ENCODE measurements at places on chromosomes 1 and 21.

DNA sequence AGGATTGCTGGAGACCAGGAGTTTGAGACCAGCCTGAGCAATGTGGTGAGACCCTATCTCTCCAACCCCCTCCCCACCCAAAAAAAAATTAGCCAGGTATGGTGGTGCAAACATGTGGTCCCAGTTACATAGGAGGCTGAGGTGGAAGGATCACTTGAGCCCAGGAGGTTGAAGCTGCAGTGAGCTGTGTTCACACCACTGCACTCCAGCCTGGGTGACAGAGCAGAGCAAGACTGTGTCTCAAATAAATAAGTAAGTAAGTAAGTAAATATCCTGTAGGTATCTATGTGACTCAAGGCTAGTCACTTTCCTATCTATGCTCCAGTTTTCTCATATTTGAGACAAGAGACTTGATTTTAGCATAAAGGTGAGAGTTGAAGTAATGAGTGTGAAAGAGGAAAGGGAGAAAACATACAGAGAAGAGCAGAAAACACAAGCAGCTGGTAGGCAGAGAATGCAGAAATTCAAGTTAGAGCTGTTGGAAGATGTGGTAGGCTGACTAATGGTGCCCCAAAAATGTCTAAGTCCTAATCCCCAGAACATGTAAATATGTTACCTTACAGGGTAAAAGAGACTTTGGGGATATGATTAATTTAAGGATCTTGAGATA lies 7.5 kb downstream of the PPP1R12B start:
- DNase-seq: no peak
- H3K27ac ChIP-seq: no peak overlapping the region
- no peaks in the 10 kb centered on the region for H3K36me3 ChIP-seq
- H3K27me3 ChIP-seq: no peaks in the 10 kb centered on the region
- H3K4me1 ChIP-seq: no peaks in the 10 kb centered on the region

- no peaks in the 10 kb centered on the region for H3K36me3 ChIP-seq
- H3K27ac ChIP-seq: peak overlapping the region; percentile 79
- no peak for DNase-seq
These were observed 43.2 kb downstream of the GJA5 start for GRCh38 chr1:147717051-147717705.

GRCh38 chr1:240947438-240948224 lies 335.7 kb upstream of the GREM2 start:
- H3K4me3 ChIP-seq: no peak overlapping the region
- no peaks in the 10 kb centered on the region for H3K27me3 ChIP-seq
- no peaks in the 10 kb centered on the region for H3K4me1 ChIP-seq
- no peak overlapping the region for H3K27ac ChIP-seq
- H3K36me3 ChIP-seq: no peaks in the 10 kb centered on the region

DNA sequence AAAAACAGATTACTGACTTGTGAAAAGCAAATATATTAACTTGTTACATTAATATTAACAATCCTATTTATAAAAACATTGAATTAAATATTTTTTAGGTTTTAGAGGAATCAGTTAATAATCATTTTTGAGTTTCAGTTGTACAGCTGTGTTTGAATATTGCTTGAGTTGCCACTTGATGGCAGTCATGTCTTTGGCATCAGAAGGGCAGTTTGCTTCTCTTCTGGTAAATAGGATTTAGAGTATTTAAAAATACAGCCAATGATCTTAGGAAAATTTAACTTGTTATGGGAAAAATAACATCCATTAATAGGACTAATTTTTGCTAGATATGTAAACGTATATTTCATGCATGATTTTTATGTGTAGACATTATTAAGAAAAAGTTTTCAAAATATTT lies 234.1 kb downstream of the NCAM2 start:
- H3K27me3 ChIP-seq: no peaks in the 10 kb centered on the region
- no peak overlapping the region for H3K27ac ChIP-seq
- no peaks in the 10 kb centered on the region for H3K36me3 ChIP-seq
- no peak for DNase-seq
- H3K4me1 ChIP-seq: no peaks in the 10 kb centered on the region
- H3K4me3 ChIP-seq: no peak overlapping the region

- no peak overlapping the region for H3K4me3 ChIP-seq
- H3K27me3 ChIP-seq: peaks cover 19% of the 10 kb centered on the region
- H3K27ac ChIP-seq: no peak overlapping the region
- no peaks in the 10 kb centered on the region for H3K4me1 ChIP-seq
These were observed 26.5 kb upstream of the AVPR1B start for GRCh38 chr1:206143537-206144172.

DNA sequence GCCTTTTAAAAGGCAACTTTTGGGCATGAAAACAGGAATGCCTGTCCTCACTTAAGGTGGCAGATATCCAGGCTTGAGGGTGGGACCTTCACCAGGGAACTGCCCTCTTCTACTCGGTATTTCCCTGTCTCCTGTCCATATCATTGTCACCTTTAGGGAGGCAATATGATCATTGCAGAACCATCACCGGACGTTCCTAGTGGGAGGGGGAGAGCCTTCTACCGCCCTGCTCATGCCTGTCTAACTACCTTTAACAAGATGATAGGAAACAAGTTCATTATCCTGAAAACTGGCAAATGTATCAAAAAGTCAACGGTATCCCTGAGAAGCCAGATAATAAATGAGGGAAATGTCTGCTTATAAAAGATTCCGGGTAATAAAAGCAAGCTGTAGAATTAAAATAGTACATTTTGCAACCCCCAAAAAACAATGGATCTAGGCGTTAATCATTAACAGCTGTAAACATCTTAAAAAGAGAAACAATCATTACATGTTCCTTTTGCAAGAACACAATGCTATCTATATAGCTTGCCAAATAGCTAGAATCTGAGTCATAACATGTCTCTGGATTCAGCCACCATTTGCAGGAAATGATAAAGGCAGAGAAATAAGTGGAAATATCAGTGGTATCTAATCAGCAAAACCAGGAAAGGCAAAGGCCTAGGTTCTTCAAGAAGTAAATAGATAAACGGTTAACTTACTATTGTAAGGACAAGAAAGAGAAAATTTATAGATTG lies 852.9 kb upstream of the ADGRL4 start:
- no peaks in the 10 kb centered on the region for H3K36me3 ChIP-seq
- peak overlapping the region; percentile 60 for H3K27ac ChIP-seq
- DNase-seq: no peak
- H3K4me1 ChIP-seq: peaks cover 5% of the 10 kb centered on the region
- no peak overlapping the region for H3K4me3 ChIP-seq

DNA sequence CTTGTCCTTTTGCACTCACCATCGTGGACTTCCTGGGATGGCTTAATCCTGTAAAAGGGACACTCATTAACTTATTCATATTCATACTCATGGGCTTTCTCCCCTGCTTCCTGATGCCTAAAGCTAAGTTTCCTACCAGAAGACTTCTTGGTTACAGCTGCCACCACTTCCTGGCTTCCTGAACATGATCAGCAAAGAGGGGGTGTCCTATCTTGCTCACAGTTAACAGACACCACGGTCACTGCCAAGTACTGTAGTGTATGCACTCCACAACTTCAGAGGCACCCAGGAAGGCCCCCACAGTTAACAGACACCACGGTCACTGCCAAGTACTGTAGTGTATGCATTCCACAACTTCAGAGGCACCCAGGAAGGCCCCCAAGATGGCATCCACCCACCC lies 177.8 kb downstream of the SIPA1L2 start:
- DNase-seq: no peak
- H3K4me1 ChIP-seq: no peaks in the 10 kb centered on the region
- H3K4me3 ChIP-seq: no peak overlapping the region
- no peak overlapping the region for H3K27ac ChIP-seq
- H3K27me3 ChIP-seq: no peaks in the 10 kb centered on the region

GRCh38 chr1:7620196-7620595 lies 150.9 kb upstream of the VAMP3 start:
- peaks cover 35% of the 10 kb centered on the region for H3K27me3 ChIP-seq
- H3K4me1 ChIP-seq: no peaks in the 10 kb centered on the region
- no peak overlapping the region for H3K27ac ChIP-seq
- DNase-seq: no peak

Measured in suprapubic skin (tissue), 4 donors.